ENCODE measurements at places on chromosomes 2 and 18. TPM values are rescaled to one million over a fixed set of nuclear protein-coding genes. Genes with fewer than 3 reads are reported as not detected.

Gene SCN9A
- not detected for total RNA-seq

Gene COLEC12
- total RNA-seq, result not detected

Gene KIF1A
- 9.0 TPM for total RNA-seq

Gene ILKAP
- total RNA-seq, result 43.3 TPM

Gene OSR1
- not detected for total RNA-seq

Gene MYCN
- total RNA-seq, result 0.16 TPM

Gene CPS1
- 3.2 TPM for total RNA-seq

Gene ACTG2
- total RNA-seq, result 0.11 TPM

Gene DYTN
- total RNA-seq, result not detected

Gene SCN7A
- not detected for total RNA-seq

Gene EMX1
- total RNA-seq, result not detected
